NCI-H1417 treated with DMSO at 0.1 percent for 48 hours (cell line): ENCODE measurements at places on chromosomes 5 and 9.

DNA sequence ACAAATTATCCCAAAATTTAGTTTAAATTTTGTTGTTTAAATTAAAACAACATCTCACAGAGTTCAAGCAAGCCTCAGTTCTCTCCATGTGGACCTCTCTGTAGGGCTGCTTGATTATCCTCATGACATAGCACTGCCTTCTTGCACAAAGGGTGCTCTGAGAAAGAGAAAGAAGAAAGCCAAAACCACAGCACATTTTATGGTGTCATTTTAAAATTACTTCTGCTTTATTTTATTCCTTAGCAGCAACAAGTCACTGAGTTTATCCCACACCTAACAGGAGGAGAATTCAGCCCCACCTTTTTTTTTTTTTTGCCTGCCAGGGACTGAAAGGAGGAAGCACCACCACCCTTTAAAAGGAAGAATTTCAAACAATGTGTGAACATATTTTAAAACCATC is 12.8 kb upstream of the KCNV2 start:
- DNase-seq, result no peak

DNA sequence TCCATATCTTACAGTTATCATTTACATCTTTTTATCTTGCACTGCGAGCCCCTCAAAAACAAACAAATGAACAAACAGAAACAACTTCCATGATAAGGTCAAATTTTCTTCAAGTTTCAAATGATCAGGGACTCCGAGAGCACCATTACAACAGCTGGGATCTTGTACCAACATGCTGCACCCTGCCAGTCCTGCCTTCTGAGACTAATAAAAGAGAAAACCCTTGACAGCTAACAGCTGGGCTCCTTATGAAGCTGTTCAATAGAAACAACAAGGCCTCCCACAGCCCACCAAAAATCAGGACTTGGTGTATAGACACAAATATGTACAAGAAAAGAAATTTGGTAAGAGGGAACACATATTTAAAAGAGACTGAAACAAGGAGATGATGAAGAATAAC is 985.3 kb upstream of the DMAC1 start:
- no peak for DNase-seq

- no peak for DNase-seq
These were observed 49.1 kb downstream of the NDST1 start for GRCh38 chr5:150556859-150557508.

- DNase-seq, result no peak
These were observed 1.4 kb downstream of the ALAD start for GRCh38 chr9:113399646-113400200.

DNA sequence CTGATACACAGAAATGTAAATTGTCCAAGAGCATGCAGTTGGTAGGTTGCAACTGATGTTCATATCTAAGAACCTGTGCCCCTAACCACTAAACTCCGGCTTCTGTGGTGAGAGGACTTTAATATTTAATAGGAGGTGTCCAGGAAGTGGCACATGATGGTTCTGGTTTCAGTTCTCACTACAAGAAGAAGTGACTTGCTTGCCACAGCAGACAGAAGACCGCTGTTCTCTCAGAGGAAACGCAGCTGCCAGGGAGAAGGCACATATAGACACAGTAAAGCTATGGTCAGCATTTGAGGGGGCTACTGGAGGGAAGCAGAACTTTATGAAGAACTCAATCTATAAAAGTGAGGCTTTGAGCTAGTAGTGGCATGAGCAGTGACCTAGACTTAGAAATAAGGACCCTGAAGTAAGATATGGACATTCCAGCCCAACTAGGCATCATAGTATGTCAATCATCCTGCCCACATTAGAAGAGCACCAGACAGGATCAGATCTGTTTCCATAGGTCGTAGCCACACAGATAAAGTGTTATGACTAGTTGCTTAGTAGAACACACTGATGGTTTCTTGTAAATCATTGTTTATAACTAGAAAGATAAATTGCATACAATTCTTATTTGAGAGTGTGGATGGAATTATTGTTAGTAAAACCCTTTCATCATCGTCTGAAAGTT is 36.4 kb upstream of the DAB2 start:
- DNase-seq, result no peak

- no peak for DNase-seq
These were observed 117.1 kb upstream of the WWC1 start for GRCh38 chr5:168174376-168174775.

- no peak for DNase-seq
These were observed 828.9 kb downstream of the TLR4 start for GRCh38 chr9:118533101-118533500.

DNA sequence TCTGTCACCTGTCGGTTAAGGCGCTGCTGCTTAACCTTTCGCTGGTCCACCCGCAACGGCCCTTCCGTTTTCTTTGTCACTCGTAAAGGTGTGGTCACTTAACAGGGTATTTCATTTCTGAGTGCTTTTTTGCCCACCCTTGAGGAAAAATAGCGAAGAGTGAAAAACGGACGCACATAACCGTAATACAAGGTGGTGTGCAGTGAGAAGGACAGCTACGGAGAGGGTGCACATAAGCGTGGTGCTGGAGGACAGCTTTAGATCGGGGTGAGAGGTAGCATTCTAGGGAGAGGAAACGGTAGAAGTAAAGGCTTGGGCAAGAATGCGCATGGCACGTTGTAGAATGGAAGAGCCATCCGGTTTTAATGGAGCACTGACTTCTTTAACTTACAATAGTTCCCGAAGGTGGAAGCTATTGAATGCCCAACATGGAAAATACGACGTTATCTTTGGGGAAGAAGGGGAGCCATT is 761 bp downstream of the CCT5 start:
- DNase-seq, result no peak

GRCh38 chr5:76475936-76476335 is 72.9 kb downstream of the IQGAP2 start:
- no peak for DNase-seq

- no peak for DNase-seq
These were observed 303.6 kb upstream of the ZNF608 start for GRCh38 chr5:125049721-125050702.

DNA sequence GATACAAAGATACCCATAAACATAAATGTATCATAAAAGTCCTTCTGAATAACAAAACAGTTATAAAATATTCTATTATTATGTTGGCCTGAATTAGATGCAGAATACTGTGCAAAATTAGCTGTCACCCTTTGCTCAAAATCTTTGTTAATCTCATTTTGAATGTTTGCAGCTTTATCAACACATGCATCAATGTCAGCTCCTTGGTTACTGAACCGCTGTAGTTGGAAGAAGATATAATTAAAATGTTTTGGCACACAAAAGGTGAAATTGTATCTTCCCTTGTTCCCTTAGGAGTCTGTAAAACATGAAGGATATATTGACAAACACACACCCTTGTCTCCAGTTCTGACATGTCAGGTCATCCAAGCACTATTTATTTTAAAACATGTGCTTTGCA is 146.3 kb upstream of the POU5F2 start:
- no peak for DNase-seq

DNA sequence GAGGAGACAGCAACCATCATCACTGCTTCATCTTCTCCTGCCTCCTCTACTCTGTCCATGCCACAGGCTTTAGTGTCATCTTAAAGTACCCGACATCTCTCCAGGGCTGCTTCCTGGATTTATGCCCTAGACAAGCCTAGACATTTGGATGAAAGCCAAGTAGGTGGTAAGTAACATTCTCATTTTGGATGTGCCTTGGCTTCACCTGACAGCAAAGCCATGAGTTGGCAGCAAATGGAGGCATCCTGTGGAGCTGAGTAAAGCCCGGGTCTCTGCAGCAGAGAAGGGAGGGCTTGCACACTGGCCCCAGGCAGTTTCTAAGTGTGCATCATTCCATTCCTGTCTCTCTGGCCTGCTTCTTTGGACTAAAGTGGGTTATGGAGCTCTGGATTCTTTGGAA is 299.1 kb downstream of the DMAC1 start:
- DNase-seq, result no peak

GRCh38 chr5:96143450-96143849 is 181.8 kb upstream of the ELL2 start:
- no peak for DNase-seq

DNA sequence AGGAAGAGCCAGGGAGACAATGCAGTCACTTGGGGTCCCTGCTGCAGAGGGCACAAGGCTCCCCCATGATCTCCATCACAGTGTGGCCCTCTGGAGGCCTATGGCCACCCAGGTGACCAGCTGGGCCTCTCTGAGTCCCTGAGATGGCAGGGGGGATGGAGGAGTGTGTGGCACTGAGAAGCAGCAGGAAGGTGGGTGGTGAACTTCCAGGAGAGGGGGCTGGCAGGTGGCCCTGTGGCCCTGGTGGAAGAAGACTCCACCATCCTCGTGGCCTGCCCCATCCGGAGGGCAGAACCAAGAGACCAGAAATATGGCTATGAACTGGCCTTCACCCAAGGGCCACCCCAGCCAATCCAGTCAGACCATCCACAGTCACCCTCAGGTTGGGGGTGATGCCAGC is 31.7 kb upstream of the AFAP1L1 start:
- DNase-seq, result no peak

- no peak for DNase-seq
These were observed 75.4 kb upstream of the CPLX2 start for GRCh38 chr5:175795959-175796358.

DNA sequence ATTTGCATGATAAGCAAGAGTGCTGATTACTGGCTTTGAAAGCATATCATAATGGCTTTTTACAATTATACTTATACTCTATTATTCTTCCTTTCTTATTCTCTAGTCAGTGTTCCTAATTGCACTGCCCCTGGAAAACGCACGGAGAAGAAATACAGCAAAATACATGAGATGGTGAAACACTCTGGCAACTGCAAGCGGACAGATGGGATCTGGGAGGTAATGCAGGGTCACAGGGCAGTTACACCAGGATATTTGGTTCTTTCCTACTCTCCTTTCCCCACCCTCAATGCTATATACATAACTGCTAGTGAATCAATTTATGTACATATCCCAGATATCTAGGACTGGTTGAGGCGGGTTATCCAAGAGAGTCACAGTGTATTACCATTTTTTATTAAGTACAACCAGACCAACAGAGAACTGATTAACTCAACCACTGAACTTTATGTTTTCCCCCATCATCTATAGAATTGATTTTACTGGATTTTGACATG is 423.7 kb downstream of the ZSWIM6 start:
- no peak for DNase-seq

DNA sequence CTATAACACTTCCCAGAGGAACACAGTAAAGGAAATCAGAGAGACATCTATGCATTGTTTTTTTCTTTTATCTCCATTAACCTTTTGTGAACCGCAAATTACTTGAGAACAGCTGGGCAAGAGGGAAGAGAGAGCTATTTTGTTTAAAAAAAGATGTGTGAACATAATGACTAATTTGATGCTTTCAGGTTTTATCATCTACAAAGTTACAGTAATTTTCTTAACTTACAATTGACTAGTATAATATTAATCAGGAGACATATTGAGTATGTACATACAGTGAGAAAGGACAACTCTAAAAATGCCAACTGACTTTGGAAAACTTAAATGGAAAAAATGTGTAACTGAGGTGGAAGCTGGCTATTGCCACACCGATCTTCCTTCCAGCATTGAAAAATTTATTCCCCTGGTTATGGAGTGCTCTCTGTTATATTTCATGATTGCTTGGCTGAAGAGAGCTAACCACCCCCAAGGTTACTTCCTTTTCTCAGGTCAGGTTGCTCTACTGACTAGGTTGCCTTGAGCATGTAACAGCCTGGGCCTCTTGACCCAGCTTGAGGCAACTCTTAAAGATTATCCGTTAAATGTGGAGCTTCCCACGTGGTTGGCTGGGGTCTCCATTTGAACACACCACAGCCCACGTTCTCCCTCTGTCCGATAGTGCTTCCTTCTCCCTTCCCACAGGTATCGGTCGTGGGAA is 62.6 kb upstream of the C6 start:
- no peak for DNase-seq

DNA sequence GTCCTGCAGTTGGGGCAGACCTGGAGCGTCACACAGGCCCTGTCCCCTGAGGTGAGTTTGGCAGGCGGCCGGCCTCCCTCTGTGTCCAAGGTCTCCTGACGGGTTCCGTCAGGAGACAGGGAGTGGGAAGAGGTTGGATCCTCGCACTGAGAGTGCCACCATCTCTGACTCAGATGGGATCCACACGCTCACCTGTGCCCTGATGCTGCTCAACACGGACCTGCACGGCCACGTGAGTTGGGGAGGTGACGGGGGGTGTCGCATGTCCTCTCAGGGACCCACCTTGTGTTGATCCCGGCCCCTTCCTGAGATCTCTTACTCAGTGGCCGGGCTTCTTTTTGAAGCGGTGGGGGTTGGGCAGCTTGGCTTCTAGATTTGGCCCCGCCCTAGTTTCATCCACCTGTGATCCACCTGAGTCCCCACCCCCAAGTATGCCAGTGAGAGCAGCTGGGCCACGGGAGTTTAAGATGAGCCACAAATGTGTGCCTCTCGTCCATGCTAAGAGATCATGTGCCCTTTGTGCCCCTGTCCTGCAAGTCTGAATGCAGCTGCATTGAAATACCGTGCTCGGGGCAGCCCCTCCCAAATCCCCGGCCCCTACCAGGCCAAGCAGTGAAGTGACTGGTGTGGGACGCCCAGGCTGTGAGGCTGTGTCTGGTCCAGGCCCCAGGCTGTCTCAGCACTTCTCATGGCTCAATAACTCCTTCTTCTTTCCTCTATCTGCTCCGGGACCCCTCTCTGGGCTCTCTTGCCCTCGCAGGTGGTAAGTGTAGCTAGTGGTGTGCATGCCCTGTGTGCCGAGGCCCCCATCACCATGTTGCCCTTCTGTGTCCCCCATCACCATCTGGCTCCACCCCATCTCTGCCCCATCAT is 27.2 kb downstream of the PSD2 start:
- no peak for DNase-seq

DNA sequence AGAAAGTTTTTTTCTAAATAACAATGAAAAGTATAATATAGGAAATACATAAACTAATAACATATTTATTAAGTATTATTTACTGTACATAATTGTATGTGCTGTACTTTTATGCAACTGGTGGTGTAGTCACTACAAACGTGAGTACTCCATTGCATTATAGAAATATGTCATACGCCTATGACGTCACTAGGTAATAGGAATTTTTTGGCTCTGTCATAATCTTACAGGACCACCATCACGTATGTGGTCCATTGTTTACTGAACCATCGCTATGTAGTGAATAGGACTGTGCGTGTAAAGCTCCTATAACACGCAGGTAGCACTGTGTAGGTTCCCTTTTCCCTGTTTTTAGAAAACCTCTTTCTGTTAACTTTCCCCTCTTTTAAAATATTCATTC is 255.0 kb downstream of the SH3GL2 start:
- DNase-seq, result no peak

GRCh38 chr5:132480042-132480441 is 10.5 kb downstream of the IRF1 start:
- no peak for DNase-seq

GRCh38 chr9:133539991-133540697 is 5.6 kb downstream of the ADAMTSL2 start:
- no peak for DNase-seq

GRCh38 chr9:87640385-87640795 is 85.5 kb upstream of the CTSL start:
- no peak for DNase-seq

GRCh38 chr5:6599739-6600138 is 33.1 kb downstream of the NSUN2 start:
- DNase-seq, result no peak
